ENCODE measurements at places on chromosomes 4 and X.

DNA sequence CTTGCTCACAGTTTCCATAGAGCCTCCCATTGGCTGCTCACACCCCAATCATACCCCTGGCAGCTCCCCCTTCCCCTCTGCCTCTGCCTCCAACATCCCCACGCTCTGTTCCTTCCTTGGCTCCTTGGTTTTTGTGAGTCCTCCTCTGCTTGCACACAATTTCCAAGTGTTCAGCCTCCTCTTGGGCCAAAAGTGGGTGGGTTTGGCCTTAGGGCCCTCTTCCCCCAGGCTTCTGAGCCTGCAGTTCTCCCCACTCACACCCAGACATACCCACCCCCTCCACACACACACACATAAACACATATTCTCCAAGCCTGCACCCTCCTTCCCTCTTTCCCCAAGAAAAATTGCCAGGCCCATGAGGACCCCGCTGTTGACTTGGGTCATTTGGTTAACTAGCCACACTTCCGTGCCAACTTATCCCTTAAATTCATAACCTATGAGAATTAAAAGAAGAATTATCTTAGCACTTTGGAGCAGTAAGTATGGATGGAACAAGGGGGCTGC lies 4.5 kb downstream of the APLN start:
- no peak for DNase-seq

GRCh38 chr4:150310159-150310895 lies 232.1 kb downstream of the DCLK2 start:
- no peak for DNase-seq

DNA sequence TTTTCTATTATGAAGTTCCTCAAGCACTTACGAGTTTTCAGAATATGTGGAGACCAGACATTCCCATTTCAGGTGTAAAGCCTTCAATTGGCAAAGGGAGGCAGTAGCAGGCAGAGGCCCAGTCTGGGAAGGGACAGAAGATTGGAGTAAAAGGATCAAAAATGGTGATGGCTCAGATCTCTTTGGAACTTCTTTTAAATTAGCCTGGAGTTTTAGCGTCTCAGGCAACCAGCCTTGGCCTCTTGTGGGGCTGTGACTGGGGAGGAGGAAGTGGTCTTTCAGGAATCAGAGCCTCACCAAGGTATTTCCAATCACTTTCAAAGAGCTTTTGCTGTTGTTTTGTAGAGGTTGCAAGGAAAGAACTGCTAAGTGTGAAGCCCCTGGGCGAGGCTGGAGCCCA lies 239.1 kb downstream of the FRAS1 start:
- DNase-seq = no peak

DNA sequence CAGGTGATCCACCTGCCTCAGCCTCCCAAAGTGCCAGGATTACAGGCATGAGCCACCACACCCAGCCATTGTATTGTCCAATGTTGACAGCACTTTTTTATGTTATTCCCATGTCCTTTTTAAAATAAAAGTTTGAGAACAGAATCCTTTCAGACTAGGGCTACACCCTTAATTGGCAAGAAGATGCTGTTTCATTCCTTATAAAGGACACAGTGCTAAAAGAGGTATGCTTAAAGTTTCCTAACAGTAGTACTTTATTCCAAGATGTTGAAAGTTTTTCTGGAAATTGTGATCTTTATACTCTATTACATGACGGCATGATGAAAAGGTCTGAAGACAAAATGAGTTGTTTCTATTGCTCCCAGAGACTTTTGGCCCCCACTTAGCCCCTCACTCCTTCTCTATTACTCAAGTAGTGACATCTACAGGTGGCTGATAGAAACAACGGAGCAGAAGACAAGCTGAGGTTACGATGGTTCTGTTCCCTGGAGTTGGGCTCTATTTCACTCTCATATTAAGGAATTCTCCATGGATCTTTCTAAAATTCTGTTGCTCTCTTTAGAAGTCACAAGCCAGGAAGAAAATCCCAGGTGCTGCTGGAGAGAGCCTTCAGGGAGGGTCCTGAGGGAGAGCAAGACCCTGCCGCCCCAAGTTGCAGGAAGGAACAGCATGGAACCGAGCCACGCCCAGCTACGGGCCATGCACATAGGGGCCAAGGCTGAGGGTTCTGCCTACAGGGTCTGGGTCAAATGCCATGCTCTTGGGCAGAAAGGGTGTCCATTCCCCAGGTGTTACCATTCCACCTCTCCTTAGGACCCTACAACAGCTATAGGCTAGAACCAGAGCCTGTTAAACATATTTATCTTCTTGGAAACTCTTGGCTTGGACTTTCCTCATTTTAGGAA lies 22.8 kb downstream of the RPL9 start:
- DNase-seq = no peak

DNA sequence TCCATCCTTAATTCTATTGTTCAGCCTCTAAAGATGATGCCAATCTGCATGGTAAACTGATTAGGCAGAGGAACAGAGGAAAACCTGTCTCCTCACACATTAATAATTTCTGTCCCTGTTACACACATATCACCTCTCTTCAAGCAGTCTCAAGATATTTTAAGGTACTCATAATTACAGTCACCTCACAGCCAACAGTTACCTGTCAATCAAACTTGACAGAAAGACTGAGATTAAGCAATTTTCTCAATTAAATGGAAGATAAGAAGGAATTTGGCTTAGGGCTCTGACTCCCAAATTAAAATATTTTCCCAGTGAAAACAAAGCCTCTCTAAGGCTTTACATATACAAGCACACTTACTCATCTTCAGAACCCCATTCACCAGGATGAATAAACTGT lies 85.2 kb downstream of the MAPK10 start:
- no peak for DNase-seq

DNA sequence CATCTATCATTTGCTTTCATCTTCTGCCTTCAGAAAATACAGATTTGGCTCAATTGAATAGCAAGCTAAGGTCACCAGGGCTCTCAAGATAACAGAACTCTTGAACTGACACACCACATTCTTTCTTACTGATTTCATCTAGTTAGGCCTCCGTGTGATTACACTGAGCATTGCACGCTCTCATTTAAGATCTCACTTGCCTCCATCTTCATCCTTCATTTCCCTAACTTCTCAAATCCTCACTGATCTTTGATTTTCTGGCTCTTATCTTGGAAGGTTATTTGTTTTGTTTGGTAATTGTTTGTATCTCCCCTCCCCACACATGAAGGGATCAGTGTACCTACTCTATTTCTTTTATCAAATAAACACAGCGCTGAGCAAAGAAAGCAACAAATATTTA lies 47.7 kb downstream of the MANBA start:
- no peak for DNase-seq

DNA sequence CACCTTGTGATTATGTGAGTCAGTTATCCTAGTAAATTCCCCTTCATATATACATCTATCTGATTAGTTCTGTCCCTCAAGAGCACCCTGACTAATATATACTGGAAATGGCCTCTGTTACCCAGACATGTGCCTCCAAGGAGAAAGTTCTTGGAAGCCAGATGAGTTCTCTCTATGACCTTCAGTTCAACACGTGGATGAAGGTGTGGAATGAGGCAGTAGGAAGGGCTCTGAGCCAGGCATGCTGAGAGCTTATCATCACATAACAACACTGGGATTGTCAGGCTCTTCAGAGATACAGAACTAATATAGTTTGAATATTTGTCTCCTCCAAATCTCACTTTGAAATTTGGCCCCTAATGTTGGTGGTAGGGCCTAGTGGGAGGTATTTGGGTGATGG lies 44.4 kb upstream of the DHRSX start:
- DNase-seq = no peak

DNA sequence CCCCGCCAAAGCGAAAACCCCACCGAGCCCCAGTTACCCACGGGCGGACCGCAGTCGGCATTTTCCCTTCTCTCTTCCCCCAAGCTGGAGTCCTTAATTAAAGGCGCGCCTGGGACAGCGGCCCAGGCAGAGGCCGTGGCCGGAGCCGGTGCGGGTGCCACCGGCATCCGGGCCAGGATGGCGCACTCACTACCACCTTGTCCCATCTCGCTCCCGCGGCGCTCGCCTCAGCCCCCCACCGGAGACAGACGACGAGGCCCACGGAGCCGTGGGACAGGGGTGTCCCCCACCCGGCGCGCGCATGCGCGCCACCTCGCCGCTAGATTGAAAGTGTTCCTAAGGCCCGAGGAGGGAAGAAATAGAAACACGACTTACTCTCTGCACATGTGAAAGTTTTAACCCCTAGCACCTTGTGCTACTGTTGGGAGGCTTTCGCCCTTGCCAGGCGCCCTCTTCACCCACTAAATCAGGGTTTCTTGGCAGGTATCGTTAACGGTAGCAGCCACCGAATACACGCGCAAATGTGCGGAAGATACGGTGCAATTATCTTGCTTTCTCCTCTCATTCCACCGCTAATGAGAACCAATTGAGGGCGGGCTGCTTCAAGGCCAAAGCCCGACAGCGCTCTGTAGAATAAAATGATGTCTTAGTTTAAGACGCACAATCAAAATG lies 64.3 kb upstream of the CCDC160 start:
- peak; percentile 50 for DNase-seq

DNA sequence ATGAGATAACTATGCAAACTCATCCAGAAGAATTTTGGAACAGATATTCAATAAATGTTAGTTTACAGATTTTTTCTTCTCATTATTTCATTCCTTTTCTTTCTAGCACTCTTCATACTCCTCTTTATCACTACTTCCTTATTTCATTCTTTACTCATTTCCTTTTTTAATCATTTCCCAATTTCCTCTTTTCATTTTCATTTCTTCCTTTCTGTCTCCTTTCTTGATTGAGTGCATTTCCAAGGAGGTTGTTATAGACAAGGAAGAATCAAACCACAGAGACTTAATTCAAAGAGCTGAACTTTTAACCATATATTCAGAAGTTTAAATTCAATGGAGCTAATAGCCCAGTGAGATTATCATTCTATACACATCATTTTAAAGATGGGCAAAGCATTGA lies 600.7 kb downstream of the ARAP2 start:
- DNase-seq = no peak

GRCh38 chr4:7466904-7467303 lies 32.2 kb upstream of the PSAPL1 start:
- DNase-seq = no peak

GRCh38 chr4:154584259-154584658 lies 6.3 kb downstream of the FGA start:
- no peak for DNase-seq

DNA sequence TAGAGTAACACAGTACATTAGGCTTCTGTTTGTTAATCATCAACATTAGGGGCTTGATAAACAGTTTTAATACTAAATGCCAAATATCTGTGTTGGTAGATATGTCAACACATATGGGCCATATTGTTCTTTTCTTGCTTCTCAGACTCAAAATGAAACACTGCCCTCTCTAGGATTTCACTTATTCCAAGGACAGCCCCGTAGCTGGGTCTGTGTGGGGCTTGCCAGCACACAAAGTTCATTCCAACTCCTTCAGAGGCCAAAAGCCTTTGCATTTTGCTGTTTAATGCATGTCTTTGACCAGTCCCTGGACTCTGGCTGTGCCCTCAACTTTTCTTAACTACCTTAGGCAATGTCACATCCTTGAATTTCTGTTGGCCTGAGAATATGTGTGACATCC lies 102.0 kb upstream of the ZNF827 start:
- no peak for DNase-seq

DNA sequence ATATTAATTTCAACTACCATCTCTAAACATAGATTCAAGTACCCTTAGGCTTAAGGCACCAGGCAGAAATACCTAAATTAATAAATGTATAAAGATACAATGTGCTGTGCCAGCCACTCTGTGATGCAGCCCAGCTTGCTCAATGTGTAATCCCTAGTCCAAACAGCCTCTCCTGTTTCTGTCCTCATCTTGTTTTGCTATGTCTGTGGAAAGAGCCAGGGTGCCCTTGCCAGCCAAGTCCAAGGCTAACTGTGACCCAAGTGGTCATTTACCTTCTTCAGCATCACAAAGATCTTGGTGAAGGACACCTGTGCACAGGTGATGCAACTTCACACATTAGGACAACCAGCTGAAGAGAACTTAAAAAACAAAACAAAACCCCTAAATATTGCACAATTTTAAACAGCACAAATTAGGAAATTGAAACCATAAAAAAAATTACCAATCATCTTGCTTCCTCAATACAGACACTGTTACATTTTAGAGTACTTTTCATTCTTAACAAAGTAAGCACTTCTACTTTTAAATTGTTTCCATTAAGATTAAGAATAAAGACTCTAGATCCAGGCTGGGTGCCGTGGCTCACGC lies 89.6 kb downstream of the C4orf51 start:
- no peak for DNase-seq

DNA sequence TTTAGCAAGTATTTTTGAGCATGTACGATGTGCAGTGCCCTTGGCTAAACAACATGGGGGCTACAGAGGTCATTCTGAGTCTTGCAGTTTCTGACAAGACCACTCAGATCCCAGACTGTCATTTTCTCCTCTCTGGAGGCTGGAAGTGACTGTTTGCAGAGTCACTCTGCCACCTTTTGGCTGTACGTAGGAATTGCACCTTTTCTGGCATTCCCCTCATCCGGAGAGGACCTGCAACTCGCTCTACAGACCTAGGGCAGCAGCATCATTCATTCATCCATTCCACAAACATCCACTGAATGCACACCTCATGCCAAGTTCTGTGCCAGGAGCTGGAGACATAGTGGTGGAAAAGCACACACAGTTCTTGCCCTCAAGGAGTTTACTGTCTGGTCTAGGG lies 160.4 kb upstream of the GPR101 start:
- no peak for DNase-seq

DNA sequence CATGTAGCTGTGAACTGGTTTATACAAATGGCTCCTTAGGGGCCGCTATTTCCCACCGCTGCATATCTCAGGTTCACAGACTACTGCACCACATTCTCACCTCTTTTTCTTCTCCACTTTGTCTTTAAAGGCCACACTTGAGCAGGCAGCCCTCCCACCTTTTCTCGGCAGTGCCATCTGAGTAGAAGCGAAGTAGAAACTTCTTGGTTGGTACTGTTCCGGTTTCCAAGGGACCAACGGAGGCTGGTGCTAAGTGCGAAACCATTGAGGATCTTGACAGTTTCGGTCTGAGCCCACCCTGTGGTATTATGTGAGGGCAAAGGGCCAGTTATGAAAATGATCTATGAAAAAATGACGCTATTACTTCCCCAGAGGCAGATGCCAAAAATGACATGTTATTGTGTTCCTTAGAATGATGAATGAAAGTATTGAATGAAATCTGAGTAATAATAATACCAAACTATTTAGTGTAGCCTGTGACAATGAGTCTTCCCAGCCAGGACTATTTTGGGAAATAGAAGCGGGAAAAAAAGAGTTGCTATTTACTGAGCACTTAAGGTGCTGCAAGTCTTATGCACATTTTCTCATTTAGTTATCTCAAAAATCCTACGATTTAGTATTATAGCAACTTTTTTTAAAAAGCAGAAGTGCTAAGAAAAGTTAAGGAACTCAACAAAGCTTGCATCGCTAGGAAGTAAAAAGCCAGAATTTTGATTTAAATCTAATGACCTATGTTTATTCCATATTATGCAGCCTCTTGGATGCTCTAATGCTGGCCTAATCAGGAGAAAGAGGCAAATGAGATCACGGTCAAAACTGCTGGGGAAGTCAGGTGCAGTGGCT lies 29.6 kb upstream of the CHRNA9 start:
- no peak for DNase-seq

GRCh38 chrX:276581-277201 lies 4.5 kb upstream of the PLCXD1 start:
- DNase-seq = peak; percentile 43

- no peak for DNase-seq
Observed at GRCh38 chr4:125517831-125518230, 203.1 kb downstream of the FAT4 start.
